NCI-H774 (cell line): ENCODE measurements at places on chromosomes 16 and 17.

- DNase-seq: no peak
These were observed 805 bp upstream of the CLCN7 start for GRCh38 chr16:1475552-1476114.

- no peak for DNase-seq
These were observed 111.1 kb upstream of the HAS3 start for GRCh38 chr16:68994324-68994723.

GRCh38 chr16:51696376-51696775, 545.3 kb upstream of the SALL1 start:
- DNase-seq: no peak

GRCh38 chr17:1951920-1952319, 73.2 kb downstream of the RTN4RL1 start:
- no peak for DNase-seq

DNA sequence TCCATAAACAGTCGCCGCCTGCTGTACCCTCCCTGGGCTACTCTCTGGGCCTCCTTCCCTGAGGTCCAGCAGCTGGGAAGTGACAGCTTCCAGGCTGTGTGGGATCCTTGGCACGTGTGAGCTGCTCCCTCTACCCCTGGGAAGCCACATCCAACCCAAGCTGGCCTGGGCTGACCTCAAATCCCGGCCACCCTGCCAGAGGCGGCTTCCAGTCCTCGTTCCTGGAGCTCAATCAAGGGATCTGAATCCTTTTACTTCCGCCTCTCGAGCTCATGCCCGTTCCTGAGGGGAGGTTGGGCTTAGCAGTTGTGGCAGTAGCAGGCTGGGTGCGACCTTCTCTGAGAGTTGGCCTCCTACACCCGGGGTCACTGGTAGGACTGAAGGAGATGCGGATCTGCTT, 82.5 kb downstream of the NETO2 start:
- DNase-seq: no peak

- no peak for DNase-seq
These were observed 1.1 kb upstream of the MYH11 start for GRCh38 chr16:15857724-15858560.

DNA sequence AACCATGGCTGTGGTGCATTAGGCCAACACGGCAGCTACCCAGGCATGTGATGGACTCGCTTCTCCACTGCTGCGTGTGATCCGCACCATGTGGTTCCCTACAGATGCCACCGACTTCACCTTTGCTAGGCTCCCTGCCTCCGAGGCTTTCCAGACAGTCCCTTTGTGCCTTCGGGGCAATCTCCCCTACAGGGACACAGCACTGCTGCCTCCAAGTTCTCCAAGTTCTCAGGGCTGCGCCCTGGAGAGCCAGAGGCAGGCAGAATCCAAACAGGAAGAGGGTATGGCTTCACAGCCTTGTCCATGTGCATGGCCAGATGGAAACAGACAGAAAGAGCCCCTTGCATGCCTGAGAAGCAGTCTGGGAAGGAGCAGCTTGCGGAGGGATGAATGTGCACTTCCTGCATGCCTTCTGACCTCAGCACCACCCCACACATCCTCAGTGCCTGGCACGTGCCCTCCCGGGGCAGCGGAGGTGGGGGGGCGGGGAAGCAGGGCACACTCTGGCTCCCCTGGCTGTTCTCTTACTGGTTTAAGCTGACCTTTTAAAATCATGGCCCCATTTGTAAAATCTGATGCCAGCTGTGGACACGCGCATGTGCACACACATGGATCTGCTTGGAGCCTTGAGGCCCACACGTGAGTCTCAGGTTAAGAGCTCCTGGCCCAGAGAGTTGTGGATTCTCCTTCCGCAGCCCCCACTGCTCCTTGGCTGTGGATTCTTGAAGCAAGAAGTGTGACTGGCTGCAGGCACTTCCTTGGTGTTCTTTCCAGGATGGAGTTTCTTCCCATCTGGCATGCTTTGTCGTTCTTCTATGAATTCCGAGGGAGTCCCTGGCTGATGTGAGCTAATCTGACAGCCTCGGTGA, 55.3 kb upstream of the MTSS2 start:
- no peak for DNase-seq
